ENCODE measurements at places on chromosomes 7 and 10.
A peak's percentile ranks its signal among the peaks of the same experiment; 100 is the strongest.

DNA sequence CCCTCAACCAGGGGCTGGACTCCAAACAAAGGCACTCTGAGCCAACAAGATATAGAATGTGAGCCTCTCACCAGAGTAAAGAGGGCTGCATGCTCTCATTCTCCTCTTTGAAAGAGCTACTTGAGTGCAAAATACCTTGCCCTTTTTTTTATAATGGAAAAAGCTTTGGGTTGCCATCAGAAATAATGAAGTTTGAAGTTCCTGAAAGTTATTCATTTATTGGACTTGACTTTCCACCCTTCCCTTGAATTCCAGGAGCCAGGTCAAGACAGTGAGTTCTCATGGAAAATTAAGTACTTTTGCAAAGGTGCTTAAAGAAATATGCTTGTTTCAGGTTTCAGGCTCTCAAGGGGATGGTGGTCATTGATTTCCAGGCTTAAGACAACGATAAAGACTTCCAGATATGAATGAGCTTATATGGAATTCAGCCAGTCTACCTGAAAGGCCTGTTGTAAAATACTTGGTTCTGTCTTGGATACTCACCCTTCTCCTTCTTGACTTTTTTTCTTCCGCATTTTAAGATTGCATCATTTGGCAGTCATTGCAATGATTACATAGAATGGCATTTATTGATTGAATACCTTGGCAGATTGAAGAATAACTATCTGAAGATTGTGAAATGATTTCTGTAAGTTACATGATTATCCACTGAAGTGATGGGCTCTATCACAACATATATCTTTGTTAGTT, 696.4 kb downstream of the INHBA start:
- H3K4me1 ChIP-seq = no peaks in the 10 kb centered on the region
- H3K36me3 ChIP-seq = no peaks in the 10 kb centered on the region
- no peak overlapping the region for H3K27ac ChIP-seq
- H3K27me3 ChIP-seq = peaks cover 3% of the 10 kb centered on the region
- DNase-seq = no peak

GRCh38 chr10:43235070-43235900, 31.6 kb downstream of the RASGEF1A start:
- H3K36me3 ChIP-seq = no peaks in the 10 kb centered on the region
- H3K4me1 ChIP-seq = peaks cover 15% of the 10 kb centered on the region
- H3K4me3 ChIP-seq = no peak overlapping the region
- H3K27me3 ChIP-seq = peaks cover 15% of the 10 kb centered on the region

GRCh38 chr10:75685187-75685586, 253.8 kb downstream of the LRMDA start:
- no peaks in the 10 kb centered on the region for H3K4me1 ChIP-seq
- no peaks in the 10 kb centered on the region for H3K36me3 ChIP-seq
- H3K4me3 ChIP-seq = no peak overlapping the region
- H3K27me3 ChIP-seq = no peaks in the 10 kb centered on the region
- DNase-seq = no peak
- H3K27ac ChIP-seq = no peak overlapping the region

DNA sequence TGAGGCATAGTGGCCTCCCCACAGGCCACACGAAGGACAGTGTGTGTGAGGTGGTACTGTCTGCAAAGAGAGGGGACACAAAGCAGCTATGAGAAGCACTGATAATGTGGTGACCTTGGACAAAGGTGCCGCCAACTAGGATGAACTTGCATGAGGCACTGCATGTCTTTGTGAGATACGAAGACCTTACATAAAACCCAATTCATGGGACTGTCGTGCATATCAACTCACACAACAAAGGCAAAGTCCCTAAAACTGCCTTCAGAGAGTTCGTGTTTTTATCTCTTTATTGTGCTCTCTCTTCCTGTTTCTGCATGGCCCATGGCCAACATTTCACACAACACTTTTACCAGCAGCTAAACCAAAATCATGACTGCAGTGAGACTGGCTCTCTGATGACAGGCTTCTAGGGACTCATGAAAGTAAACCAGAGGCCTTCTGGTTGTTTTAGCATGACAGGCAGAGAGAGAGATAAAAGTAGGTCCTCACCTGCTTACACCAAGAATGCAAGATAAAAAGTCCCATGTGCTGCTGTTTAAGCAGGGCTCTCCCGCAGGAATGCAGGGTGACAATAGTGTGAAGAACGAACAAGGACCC, 347.8 kb downstream of the ELMO1 start:
- peaks cover 16% of the 10 kb centered on the region for H3K4me1 ChIP-seq
- DNase-seq = no peak
- peaks cover 17% of the 10 kb centered on the region for H3K36me3 ChIP-seq
- H3K27ac ChIP-seq = peak overlapping the region; percentile 59
- H3K27me3 ChIP-seq = no peaks in the 10 kb centered on the region

DNA sequence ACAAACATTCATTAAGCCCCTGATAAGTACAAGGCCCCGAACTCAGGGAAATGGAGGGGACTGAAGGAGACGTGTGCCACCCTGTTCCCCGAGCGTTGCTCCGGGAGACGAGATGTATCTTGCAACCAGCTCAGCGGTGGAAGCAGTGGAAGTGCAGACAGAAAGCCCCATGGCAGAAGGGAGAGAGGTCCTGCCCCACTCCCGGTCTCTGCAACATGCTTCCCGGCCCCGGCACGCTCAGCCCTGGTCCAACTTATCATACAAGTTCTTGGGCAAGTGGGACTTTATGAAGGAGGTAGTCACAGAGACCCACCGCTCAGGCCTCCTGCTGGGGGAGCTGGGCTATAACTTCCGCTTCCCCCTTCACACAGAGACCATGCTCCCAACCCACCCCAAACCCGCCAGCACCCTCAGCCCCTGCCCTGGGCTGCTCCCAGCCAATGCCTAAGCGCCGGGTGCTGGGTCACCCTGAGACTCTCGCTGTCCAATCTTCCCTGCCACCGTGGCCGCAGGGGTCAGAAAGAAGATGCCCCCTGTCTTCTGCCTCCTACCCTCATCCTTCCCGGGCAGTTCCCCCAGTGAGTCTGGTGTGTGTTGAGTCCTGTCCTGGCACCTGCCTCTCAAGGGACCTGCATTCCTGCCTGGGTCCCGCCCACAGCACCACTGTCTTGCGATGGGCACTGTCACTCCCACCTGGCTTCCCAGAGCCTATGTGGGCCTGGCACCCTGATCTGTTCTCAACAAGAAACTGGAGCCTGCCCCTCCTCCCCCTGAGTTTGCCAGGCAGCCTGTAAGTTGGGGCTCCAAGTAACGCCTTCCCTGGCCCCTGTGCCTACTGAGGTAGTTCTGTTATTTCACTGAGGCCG, 157.7 kb downstream of the PRKAG2 start:
- no peaks in the 10 kb centered on the region for H3K27me3 ChIP-seq
- no peak overlapping the region for H3K4me3 ChIP-seq
- DNase-seq = no peak
- H3K36me3 ChIP-seq = no peaks in the 10 kb centered on the region
- H3K4me1 ChIP-seq = no peaks in the 10 kb centered on the region
- peak overlapping the region; percentile 36 for H3K27ac ChIP-seq

DNA sequence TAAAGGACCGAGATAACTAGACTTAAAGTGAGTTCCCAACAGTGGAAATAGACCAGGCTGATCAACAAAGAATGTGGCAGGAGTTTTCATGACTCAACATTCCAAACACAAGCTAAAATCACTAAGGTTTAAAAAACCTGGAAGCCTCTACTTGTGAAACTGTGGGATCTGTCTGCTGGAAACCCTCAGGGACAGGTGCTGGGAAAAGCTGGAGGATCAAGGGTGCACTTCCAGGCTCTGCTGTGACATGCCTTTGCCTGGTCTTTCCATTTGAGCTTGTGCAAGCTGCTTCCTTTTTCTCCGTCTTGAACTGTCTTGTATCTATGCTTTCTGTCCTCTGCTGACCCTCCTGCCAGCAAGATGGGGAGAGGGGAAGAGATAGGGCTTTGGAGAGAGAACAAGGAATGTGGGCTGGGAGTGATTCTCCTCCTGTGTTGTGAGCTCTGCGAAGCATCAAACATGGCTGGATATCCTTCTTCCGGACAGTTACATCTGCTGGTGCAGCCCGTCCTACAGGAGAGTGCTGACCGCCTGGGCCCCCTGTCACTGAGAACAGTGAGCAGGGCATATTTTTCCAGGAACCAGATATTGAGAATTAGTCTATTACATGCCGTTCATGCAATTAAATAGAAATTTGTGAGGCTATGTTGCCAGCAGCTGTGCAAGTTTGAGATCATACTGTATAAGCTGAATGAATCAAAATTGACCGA, 25.5 kb downstream of the ARHGAP22 start:
- H3K4me1 ChIP-seq = no peaks in the 10 kb centered on the region
- no peak overlapping the region for H3K27ac ChIP-seq
- DNase-seq = no peak
- H3K36me3 ChIP-seq = no peaks in the 10 kb centered on the region
- H3K27me3 ChIP-seq = peaks cover 30% of the 10 kb centered on the region

Data from activated naive CD8-positive, alpha-beta T cell treated with anti-CD3 and anti-CD28 coated beads, Interleukin-2, amount 10 ng/mL, durations not matched to agents 7 days and 5 days (primary cell).